Calu3 (cell line): ENCODE measurements at places on chromosomes 6 and 20. TPM values are rescaled to one million over a fixed set of nuclear protein-coding genes. Genes with fewer than 3 reads are reported as not detected.

Gene RFX6
- total RNA-seq, result not detected in 2 replicates

Gene RPP40
- total RNA-seq, result 7.4 and 11.1 TPM in 2 replicates

Gene TJAP1
- 70.7 and 72.3 TPM in 2 replicates for total RNA-seq

Gene GJA10
- total RNA-seq, result not detected in 2 replicates

Gene PAK5
- total RNA-seq, result 0.07 TPM in 1 of 2 replicates, not detected in the other

Gene CLPSL2
- total RNA-seq, result not detected in 2 replicates

Gene DDO
- total RNA-seq, result 1.6 and 3.1 TPM in 2 replicates

Gene SEMG1
- 0.21 TPM in 1 of 2 replicates, not detected in the other for total RNA-seq

Gene STMN3
- 2.0 and 2.3 TPM in 2 replicates for total RNA-seq

Gene HEY2
- 0.47 and 0.64 TPM in 2 replicates for total RNA-seq

Gene IRAK1BP1
- total RNA-seq, result 4.2 and 4.5 TPM in 2 replicates

Gene MAN1A1
- 13.3 and 13.7 TPM in 2 replicates for total RNA-seq

Gene SNAI1
- 0.81 and 0.90 TPM in 2 replicates for total RNA-seq

Gene BPIFB3
- not detected in 2 replicates for total RNA-seq

Gene CST5
- not detected in 2 replicates for total RNA-seq

Gene BMP6
- 0.17 and 0.27 TPM in 2 replicates for total RNA-seq

Gene HSPA12B
- total RNA-seq, result not detected in 2 replicates

Gene LPA
- total RNA-seq, result not detected in 2 replicates

Gene LY6G5B
- 44.6 and 45.1 TPM in 2 replicates for total RNA-seq

Gene CLPSL1
- not detected in 2 replicates for total RNA-seq

Gene TP53TG5
- total RNA-seq, result 0.52 and 0.88 TPM in 2 replicates

Gene DNAH8
- 0.05 TPM in 1 of 2 replicates, not detected in the other for total RNA-seq

Gene TMEM200A
- total RNA-seq, result not detected in 2 replicates

Gene SLC35F1
- total RNA-seq, result not detected in 2 replicates

Gene IL17A
- not detected in 2 replicates for total RNA-seq

Gene BCAS1
- total RNA-seq, result 11.1 and 16.9 TPM in 2 replicates

Gene DEFB127
- total RNA-seq, result not detected in 2 replicates
